NCI-H1436 (cell line): ENCODE measurements at places on chromosomes 3 and 15.

DNA sequence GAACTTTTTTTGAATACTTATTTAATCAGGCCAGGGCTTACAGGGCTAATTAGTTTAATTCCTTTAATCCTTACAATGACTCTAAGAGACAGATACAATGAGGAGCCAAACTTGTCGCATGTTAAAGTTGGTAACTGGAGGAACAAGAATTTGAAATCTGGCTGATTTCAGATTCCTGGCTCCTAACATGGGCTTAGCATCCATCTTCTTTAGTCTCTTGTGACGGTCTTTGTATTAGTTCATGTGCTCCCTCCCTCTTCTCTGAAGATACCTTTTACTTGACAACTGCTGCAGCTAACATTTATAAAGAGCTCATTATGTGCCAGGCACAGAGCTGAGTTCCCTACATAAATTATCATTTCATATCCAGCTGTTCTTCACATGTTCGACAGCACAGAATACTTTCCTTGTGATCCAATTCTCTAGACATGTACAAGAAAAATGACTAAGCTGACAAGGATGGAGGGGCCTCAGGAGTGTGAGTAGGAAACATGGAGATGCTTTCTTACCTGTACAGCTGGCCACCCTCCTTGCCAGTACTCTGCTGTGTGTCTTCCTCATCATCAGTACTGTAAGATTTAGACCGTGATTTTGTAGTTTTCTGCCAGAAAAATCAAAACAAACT is 206.8 kb upstream of the STRIT1 start:
- no peak for DNase-seq

GRCh38 chr3:117036259-117036799 is 326.8 kb downstream of the TUSC7 start:
- DNase-seq, result no peak

DNA sequence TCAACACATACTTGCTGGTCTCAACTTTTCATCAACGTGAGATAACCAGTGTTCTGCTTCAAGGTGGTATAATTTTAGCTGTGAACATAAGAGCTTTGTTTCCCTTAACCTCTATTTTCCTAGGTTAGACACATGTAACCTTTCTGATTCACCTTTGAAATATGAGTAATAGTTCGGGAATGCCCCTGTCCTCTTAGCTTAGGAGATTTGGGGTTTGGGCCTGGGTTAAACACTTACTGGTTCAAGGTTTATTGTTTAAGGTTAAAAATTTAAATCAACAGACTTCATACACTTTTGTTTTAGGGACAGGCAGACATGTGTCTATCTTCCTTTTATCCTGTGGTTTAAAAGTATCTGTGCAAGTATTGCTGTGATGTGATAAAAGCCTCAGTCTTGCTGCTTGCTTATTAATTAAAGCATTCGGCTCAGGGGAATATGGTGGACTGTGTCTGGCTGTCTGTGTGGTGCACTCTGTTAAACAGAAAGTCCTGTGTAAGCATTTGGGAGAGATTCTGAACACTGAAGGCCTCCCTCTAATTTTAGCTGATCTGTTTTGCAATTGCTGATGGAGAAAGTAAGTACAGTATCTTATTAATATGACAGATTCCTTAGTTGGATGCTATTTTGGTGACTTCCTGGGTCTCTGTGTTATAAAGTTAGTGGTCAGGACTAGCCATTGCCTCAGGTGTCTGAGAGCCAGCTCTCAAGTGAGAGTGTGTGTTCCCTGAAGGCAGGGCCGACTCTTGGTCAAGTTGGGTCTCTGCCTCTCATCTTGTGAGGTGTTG is 81.8 kb downstream of the USP13 start:
- DNase-seq, result no peak

- DNase-seq, result no peak
Measured at GRCh38 chr3:4995500-4996053, 16.3 kb downstream of the BHLHE40 start.

DNA sequence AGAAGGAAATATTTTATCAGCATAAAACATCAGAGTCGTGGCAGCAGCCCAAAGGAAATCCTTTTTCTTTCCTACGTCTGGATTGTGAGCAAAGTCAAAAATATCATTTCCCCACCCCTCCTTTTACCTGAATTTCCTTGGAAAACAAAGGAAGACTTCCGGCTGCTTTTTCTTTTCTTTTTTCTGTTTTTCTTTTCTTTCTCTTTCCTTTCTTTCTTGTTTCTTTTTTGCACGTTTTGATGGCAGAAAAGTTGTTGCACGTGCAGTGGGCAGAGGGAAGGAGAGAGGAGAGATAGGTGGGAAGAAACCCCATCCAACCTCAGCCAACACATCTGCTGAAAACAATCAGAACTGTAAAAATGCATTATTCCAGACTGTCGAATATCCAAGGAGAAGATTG is 544 bp upstream of the MYO1E start:
- DNase-seq, result no peak

DNA sequence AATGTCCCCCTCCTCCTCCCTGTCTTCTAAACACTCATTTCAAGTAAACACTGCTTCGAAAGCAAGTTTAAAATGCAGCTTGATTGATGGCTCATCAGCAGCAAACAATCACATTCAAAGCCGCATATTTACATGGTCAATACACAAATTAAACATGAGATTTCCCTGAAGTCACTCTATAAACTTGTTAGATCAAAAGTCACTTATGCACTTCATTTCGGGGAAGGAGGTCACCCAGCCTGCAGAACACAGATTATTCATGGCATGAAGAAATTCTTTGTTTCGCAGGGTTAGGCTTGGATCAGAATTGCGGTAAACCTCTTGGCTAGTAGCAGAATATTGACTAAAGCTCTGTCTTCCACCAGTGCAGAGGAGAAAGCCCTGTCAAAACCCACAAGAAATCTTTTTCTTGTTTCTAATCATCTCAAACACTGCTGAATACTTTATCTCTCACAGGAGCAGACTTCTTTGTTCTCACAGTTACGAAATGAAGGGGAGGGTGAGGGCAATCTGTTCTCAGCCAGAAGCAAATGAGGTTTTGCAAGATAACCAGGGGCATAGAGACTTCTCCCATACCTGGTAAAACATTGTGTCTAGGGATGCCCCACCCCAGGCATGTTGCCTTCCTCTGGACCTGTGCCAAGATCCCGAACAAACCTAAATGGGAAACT is 133.3 kb upstream of the CHL1 start:
- DNase-seq, result no peak

- DNase-seq, result no peak
Measured at GRCh38 chr15:77021803-77022381, 27.0 kb downstream of the PSTPIP1 start.

DNA sequence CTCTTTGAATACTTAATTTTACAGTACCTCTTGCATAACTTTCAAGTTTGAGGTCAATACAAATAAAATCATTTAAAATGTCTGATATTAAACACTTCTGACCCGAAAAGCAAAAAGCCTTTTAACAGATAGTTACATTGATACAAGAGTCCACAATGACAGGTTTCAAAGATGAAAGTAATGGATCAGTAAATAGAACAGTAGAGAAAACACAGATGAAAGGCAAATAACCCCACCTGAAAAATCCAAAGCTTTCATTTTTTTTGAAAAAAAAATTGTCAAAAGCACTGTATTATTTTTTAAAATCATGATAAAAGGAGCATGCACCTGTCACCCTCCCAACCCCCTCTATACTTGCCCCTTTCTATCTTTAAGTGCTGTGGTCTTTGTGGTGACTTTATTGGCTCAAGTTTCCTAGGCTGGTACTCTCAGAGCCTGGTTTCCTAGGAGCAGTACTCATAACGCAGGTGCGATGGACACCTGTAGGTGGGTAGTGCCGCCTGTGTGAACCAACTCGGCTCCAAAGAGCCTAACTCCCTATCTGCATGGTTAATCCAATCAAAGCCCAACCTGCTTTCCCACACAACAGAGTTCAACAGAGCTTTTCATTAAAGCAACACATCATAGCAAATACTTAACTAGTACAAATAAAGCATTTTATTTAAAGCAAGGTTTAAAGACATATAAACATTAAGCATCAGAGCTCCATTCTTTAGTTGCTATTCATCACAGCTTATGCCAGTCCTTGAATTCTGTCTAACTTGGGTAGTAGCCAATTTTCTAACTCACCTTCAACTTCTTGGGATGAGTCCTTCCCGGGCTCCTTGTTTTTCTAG is 32.2 kb downstream of the LIPC start:
- DNase-seq, result peak; percentile 53

- no peak for DNase-seq
Measured at GRCh38 chr3:99972380-99973104, 141.8 kb downstream of the FILIP1L start.

GRCh38 chr3:9732740-9733115 is 1.2 kb downstream of the BRPF1 start:
- DNase-seq, result no peak

DNA sequence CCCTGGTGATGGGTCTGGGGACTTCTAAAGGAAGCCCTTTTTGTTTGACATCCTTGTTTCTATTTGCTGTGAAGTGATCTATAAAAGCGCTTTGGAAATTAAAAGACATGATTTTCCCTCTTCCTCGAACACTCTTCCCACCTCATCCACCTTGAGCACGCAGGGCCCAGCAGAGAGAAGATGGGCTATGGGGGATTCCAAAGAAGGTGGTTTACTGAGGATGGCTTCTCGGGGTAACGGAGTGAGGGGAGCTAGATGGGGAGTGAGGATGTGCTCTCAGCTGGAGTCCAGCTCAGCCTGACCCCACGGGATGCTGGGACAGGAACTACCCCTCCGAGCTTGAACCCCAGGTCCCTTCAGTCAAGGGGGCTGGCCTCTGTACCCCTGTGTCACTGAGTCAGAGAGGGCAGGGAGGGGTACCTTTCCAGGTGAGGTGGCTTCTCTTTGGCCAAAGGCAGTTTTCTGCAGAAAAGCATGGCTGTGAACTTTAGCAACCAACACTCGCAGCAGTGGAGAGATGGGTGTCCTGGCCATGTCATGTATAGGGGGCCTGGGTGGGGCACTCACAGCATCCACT is 180.7 kb upstream of the SMAD3 start:
- DNase-seq, result no peak

- no peak for DNase-seq
Measured at GRCh38 chr3:41592753-41593510, 369.0 kb downstream of the ULK4 start.

DNA sequence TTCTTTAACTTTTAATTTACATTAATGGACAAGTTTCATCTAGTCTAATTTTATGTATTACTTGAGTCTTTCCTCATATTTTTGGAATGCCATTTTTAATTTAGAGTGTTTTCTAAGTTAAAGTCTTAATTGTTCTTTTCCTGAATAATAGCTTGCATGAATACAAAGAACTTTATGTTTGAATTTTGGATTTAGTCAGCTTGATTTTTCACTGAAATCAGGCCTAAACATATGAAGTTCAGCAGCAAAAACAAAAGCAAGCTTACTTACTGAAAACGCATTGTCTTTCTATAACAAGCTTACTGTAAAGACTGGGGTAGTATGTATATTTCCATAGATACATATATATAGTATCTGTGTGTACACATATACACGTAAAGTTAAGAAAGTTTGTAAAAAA is 126.0 kb downstream of the ZBTB20 start:
- no peak for DNase-seq

GRCh38 chr15:47475336-47475735 is 242.0 kb upstream of the SEMA6D start:
- DNase-seq, result no peak

- no peak for DNase-seq
Measured at GRCh38 chr3:143234526-143234925, 115.0 kb downstream of the CHST2 start.

DNA sequence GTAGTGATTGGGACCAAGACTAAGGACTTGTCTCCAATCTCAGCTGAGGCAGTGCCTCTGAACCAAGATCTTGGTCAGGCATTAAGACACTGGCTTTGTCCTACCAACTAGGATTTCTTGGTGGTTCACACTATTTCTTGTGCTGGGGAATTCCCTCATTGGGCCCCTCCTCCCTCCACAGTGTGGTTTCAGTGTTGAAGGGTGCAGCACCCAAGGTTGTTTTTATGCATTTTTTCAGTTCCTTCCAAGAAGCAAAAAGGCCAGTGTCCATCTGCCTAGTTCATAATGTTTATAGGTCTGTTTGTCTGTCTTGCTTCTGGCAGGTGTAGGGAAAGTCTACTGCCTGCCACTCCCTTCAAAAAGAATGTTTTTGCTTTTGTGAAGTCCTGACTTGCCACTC is 10.6 kb upstream of the ITPKA start:
- DNase-seq, result no peak

GRCh38 chr15:100889385-100890050 is 9.9 kb downstream of the ALDH1A3 start:
- no peak for DNase-seq

DNA sequence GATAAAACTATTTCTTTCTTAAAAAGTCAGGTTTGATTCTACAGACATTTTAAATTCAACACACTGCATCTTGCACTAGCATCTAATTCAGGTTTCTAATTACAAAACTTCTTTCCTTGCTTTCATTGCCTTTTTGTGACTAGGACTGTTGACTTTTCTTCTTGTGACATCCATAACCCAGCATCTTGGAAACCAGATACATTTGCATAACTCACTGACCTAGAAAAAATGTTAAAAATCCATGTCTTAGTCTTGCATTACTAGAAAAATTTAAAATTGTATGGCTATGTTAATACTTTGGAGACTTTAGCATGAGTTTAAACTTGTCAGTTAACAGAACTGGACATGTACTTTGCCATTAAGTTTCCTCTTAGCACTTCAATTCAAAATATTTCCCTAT is 72.7 kb downstream of the DTWD1 start:
- no peak for DNase-seq

GRCh38 chr3:102066470-102066869 is 217.2 kb downstream of the NFKBIZ start:
- no peak for DNase-seq

DNA sequence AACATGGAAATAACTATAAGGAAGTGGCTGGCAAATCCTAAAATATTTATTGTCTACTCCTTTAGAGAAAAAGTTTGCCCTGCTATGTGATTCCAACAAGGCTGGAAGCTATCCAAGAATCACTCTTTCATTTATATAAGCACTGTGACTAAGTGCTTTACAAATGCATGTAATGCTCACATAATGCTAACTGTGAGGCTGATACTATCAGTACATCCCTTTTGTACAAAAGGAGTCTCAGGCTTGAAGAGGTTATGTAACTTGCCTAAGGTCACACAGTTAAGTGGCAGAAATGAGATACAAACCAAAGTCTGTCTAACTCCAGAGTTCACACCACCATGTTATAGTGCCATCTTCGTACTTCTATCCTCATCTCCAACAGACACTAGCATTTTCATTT is 17.0 kb downstream of the TOPBP1 start:
- no peak for DNase-seq

DNA sequence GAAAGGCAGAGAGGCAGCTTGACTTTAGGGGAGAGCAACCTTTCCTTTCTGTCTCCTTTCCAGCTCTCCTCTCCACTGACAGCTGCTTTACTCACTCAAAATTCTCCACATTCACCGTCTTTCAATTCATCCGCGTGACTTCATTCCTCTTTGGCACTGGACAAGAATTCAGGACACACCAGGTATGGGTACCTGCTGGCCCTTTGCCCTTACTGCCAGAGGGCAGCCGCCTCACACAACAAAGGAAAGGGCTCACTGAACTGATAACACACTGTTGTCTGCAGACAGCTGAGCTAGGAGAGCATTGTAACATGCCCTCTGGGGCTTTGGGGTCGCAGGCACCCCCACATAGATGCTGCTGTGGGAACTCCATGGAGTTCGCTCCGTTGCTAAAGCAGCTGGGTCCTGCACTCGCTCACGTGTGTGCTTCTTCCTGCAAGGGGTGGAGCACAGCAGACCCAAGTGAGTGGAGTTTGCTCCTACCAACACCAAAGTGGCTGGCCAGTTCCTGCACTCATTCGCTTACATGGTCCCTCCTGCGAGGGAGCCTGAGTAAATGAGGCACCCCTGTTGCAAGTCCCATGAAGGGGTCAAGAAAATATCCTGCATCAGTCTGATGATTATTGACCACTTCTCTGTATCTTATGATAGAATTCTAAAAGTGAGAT is 79.0 kb upstream of the SGO1 start:
- DNase-seq, result no peak
